ENCODE measurements at places on chromosomes 3 and 15.

DNA sequence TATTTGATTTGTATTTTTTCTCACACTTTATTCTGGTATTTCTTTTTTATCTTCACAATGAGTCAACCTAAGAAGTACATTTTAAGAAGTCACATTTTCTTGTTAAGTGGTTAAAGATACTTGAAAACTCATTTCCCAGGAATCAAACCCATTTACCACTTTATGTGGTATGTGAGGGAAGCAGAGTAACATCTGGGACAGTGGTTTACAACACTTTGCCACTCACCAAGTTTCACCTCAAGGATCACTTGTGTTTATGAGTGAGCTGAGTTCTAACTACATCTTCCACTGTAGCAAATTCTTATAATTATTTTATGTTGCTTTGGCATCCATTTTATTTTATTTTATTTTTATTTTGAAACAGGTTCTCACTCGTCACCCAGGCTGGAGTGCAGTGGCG is 53.8 kb downstream of the IGSF11 start:
- H3K36me3 ChIP-seq: no peaks in the 10 kb centered on the region
- no peak overlapping the region for H3K27ac ChIP-seq
- no peaks in the 10 kb centered on the region for H3K27me3 ChIP-seq

DNA sequence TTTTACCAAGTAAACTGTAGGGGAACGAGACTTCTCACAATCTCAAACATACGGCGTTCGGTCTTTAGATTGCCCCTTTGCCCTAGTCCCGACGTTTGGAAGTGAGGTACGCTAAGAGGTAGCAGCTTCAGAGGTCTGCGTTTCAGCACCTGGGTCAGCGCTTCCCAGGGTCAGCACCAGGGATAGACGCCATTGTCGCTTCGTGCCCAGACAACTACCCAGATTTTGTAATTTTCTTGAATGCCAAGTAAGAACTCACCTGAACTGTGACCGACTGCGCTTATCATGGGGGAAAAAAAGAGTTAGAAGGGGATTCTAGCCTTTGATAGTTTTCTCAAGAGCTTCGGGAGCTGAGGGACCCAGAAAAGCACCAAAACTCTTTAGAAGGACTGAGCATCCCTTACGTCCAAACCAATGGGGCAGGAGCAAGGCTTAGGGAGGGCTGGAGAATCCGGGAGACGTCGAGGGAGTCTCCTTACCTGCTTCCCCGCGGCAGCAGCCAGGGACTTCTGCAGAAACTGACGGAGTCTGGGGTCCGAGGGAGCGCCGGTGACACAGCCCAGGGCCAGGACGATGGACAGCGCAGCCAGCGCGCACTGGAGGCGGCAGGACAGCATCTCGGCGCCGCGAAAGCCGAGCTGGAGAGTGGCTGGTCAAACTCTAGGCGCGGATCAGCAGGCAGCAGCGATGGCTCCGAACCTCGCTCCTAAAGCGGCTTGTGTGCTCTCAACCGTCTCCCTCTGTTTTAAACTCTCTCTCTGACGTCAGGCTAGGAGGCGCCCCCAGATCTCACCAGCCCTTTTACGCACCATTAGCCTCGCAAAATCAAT is at the start of gene SST:
SST (minus strand) TSS at position 720 of the 830 bp plus-strand sequence; CDS start at position 617, 103 bp downstream.
- peaks cover 36% of the 10 kb centered on the region for H3K27me3 ChIP-seq
- no peak within 1 kb of the TSS for H3K27ac ChIP-seq
- H3K4me1 ChIP-seq: peaks cover 4% of the 10 kb centered on the region
- H3K4me3 ChIP-seq: no peak within 1 kb of the TSS
- DNase-seq: peak; percentile 61

DNA sequence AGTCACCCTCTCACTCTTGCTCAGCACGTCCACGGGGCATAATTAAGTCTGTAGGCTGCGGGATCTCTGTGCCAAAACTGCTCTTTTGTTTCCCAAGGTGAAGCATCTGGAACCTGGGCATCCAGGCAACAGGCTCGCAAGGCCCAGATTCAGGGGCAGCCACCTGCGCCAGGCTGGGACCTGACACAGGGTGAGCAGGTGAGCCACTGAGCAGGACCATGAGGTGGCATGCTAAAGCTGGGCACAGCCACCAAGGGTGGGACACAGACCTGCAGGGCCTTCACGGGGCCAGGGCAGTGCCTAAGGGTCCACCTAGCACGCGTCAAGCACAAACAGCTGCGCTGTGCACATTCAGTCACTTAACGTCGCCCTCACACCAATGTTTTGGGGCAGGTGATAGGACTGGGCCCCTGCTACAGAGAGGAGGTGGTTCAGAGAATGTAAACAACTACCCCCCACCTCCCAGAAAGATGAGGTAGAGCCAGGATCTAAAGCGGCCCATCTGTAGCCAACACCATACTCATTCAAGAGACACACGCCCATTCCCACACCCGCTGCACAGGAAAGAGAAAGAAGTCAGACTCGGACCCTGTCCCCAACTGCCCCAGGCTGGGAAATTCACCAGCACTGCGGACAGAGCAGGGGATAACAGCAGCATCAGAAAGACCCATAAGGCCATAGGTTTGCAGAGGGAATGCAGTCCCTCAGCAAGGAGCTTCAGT is 16.3 kb downstream of the XXYLT1 start:
- H3K4me1 ChIP-seq: peaks cover 33% of the 10 kb centered on the region
- no peak overlapping the region for H3K27ac ChIP-seq
- no peak overlapping the region for H3K4me3 ChIP-seq
- H3K27me3 ChIP-seq: no peaks in the 10 kb centered on the region
- DNase-seq: no peak

DNA sequence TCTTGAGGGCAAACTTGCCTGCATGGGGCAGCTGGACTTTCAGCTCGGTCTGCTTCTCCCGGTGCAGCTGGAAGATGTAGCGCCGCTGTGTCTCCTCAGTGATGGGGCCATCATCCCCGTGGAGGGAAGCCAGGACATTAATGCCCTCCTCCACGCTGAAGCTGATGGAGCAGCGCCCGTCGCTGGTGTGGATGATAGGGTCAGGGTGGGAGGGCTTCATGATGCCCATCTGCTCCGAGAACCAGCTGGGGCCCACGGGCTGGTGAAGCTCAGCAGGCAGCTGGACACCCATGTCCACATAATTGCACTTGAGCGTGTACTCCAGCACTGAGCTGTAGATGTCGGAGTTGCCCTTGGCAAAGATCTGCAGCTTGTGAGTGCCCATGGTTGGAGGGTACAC is 46.9 kb downstream of the KY start:
- no peak for DNase-seq
- H3K4me3 ChIP-seq: no peak overlapping the region
- peaks cover 30% of the 10 kb centered on the region for H3K27me3 ChIP-seq
- H3K4me1 ChIP-seq: peaks cover 11% of the 10 kb centered on the region

- no peaks in the 10 kb centered on the region for H3K27me3 ChIP-seq
- H3K27ac ChIP-seq: peak overlapping the region; percentile 67
- H3K4me3 ChIP-seq: no peak overlapping the region
- peaks cover 6% of the 10 kb centered on the region for H3K4me1 ChIP-seq
- H3K36me3 ChIP-seq: peaks cover 11% of the 10 kb centered on the region
- peak; percentile 40 for DNase-seq
These were observed 10.7 kb downstream of the NFKBIZ start for GRCh38 chr3:101859882-101860448.

- H3K27me3 ChIP-seq: no peaks in the 10 kb centered on the region
- no peaks in the 10 kb centered on the region for H3K36me3 ChIP-seq
- DNase-seq: peak; percentile 18
These were observed 104.0 kb upstream of the TBC1D5 start for GRCh38 chr3:17846466-17846865.

DNA sequence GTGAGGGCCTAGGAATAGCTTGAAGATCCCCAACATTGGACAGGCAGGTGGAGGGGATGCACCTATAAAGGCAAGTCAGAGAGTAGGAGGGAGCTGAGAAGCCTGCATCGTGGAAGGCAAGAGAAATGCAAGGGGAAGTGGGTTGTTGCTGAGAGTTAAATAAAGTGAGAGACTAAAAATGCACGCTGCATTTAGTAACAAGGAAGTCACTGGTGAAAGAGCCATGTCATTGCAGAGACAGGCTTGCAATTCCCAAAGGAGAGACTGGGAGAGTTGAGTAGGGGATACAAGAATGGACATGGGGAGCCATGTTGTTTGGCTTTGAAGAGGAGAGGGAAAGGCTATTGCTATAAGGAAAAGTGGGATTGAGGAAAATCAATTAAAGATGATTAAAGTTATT is 77.0 kb upstream of the HEG1 start:
- no peaks in the 10 kb centered on the region for H3K27me3 ChIP-seq
- H3K4me3 ChIP-seq: no peak overlapping the region
- DNase-seq: no peak
- no peaks in the 10 kb centered on the region for H3K36me3 ChIP-seq

GRCh38 chr3:76065964-76066363 is 280.6 kb upstream of the ZNF717 start:
- no peak overlapping the region for H3K4me3 ChIP-seq
- H3K36me3 ChIP-seq: no peaks in the 10 kb centered on the region
- peaks cover 3% of the 10 kb centered on the region for H3K4me1 ChIP-seq
- H3K27me3 ChIP-seq: no peaks in the 10 kb centered on the region
- DNase-seq: no peak
- H3K27ac ChIP-seq: no peak overlapping the region

GRCh38 chr3:128207951-128208350 is 54.7 kb downstream of the EEFSEC start:
- H3K27me3 ChIP-seq: no peaks in the 10 kb centered on the region
- H3K4me3 ChIP-seq: no peak overlapping the region
- DNase-seq: no peak
- H3K27ac ChIP-seq: no peak overlapping the region
- peaks cover 2% of the 10 kb centered on the region for H3K36me3 ChIP-seq

- H3K36me3 ChIP-seq: peaks cover 29% of the 10 kb centered on the region
- H3K27me3 ChIP-seq: no peaks in the 10 kb centered on the region
- H3K4me1 ChIP-seq: peaks cover 14% of the 10 kb centered on the region
- no peak for DNase-seq
- no peak overlapping the region for H3K4me3 ChIP-seq
These were observed 105.0 kb downstream of the MYLK start for GRCh38 chr3:123778991-123779622.

DNA sequence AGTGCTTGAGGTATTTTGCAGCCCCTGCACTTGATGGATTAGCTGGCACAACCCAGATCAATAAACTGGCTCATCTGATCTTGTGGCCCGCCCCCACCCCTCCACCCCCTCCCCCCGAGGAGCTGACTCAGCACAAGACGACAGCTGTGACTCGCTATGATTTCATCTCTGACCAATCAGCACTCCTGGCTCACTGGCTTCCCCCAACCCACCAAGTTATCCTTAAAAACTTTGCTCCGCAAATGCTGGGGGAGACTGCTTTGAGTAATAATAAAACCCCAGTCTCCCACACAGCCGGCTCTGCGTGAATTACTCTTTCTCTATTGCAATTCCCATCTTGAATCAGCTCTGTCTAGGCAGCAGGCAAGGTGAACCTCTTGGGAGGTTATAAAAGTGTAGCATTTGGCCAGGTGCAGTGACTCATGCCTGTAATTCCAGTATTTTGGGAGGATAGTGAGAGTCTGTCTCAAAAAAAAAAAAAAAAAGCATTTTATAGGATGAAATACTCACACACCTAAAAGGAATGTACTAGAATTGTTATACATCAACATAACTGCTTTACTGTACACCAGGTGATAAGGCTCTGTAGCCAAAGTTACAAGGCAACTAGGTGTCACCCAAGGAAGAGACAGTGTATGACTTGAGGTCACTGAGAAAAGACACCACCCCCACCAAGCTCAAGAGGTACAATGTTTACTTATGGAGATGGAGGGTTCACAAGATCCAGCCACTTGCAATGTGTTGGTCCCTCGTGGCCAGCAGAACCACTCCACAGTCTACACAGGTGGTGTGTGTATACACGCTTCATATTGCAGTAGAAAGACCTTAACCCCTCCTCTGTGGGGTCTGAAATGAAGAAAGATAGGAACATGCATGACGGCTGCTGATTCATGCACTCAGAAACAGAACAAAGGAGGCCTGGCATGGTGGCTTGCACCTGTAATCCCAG is 8.6 kb downstream of the ZNF445 start:
- H3K27ac ChIP-seq: peak overlapping the region; percentile 68
- peak; percentile 51 for DNase-seq
- peaks cover 3% of the 10 kb centered on the region for H3K4me1 ChIP-seq
- peak overlapping the region; percentile 8 for H3K4me3 ChIP-seq
- H3K36me3 ChIP-seq: peaks cover 22% of the 10 kb centered on the region
